ENCODE measurements at places on chromosomes 3 and 15.

- DNase-seq, result no peak
Measured at GRCh38 chr3:12462159-12462947, 21.9 kb upstream of the TSEN2 start.

- DNase-seq, result no peak
Measured at GRCh38 chr15:74889390-74889882, 406 bp upstream of the MPI start.

DNA sequence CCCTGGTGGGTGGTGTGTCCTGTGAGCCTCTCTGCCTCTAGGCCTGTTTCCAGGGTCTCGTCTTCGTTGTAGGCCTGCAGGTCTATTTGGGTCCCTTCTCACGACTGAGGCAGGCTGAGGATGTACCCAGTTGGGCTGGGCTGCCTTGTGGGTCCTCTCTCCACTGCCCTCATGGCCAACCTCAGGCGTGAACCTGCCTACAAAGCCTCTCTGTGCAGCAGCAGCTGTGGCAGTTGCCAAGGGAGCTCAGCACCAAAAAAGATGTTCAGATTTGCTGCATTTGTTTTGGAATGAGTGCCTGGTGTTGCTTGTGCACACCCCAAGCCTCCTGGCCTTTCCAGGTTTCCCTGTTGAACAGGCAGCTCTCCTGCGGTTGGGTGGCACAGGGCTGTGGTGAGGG, 13.4 kb downstream of the KLF13 start:
- no peak for DNase-seq

- no peak for DNase-seq
Measured at GRCh38 chr3:146537603-146538002, 6.8 kb downstream of the PLSCR1 start.

- no peak for DNase-seq
Measured at GRCh38 chr3:123352134-123352554, 96.7 kb downstream of the ADCY5 start.

GRCh38 chr3:40985195-40985594, 214.1 kb upstream of the CTNNB1 start:
- DNase-seq, result no peak

DNA sequence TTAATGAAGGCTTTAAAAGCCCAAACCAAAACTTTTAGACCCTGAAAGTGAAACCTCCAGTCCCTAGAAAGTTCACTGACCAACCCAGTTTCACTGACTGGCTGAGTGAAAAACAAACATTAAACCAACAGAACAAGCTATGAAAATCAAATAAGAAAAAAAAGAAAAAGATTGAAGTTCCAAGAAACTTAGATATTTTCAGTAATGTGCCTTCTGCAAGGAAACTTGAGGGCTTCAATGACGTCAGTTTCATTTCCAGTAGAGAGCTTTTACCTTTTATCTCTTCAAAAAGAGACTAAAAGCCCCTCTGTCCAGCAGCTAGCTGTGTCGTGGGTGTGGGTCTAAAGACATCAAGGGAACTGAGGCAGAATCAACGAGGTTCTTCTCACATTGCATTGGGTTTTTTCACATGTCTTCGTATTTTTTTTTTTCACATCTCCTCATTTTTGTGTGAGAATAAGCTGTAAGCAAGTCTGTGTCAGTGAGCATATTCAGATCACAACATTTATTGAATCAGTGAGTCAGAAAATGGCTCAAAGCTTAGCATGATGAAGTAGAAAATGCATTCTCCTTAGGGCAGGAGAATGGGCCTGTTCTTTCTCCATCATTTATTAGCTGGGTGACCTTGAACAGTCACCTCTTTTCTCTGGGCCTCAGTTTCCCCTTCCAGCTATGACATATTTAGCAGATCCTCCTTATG, 54.8 kb upstream of the BCL6 start:
- DNase-seq, result no peak

- no peak for DNase-seq
Measured at GRCh38 chr3:184788751-184789150, 23.2 kb upstream of the VPS8 start.

- DNase-seq, result no peak
Measured at GRCh38 chr3:5563537-5564277, 376.2 kb downstream of the EDEM1 start.

DNA sequence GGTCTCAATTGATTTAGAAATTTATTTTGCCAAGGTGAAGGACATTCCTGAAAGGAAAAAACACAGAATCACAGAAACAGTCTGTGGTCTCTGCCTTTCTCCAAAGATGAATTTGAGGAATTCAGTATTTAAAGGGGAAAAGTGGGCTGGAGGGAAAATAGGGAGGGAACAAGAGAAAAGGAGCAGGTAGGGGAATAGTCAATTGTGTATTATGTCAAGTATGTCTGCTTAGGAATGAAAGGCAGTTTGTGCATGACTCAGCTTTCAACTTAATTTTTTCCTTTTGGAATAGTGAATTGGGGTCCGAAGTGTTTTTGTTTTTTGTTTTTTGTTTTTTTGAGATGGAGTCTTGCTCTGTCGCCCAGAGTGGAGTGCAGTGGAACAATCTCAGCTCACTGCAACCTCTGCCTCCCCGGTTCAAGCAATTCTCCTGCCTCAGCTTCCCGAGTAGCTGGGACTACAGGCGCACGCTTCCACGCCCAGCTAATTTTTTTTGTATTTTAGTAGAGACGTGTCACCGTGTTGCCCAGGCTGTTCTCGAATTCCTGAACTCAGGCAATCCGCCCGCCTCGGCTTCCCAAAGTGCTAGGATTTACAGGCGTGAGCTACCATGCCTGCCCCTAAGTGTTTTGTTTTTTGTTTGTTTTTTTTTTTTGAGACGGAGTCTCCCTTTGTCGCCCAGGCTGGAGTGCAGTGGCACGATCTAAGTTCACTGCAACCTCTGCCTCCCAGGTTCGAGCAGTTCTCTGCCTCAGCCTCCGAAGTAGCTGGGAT, 74.1 kb upstream of the MAP4 start:
- DNase-seq, result no peak

- DNase-seq, result no peak
Measured at GRCh38 chr3:42403737-42404136, 6.7 kb downstream of the LYZL4 start.

DNA sequence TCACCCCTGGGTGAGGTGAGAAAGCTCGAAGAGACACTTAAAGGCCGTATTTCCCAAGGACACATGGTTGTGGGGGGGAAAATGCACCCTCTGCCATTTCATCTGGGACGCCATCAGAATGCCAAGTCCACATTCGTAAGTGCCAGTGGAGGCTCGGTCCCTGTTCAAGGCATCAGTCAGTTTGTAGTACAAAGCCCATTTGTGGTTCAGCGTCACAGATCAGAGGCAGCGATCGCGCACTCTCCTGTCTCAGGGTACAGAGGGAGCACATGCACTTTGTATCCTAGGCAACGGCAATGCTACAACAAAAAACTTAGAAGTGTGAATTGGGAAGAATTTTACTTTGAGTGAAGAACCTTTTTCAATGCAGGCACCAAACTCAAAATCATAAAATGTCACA, 27.2 kb downstream of the SEMA6D start:
- DNase-seq, result no peak

GRCh38 chr3:102664126-102664525, 229.3 kb downstream of the ZPLD1 start:
- DNase-seq, result no peak

GRCh38 chr3:18223571-18223970, 201.6 kb downstream of the SATB1 start:
- no peak for DNase-seq

DNA sequence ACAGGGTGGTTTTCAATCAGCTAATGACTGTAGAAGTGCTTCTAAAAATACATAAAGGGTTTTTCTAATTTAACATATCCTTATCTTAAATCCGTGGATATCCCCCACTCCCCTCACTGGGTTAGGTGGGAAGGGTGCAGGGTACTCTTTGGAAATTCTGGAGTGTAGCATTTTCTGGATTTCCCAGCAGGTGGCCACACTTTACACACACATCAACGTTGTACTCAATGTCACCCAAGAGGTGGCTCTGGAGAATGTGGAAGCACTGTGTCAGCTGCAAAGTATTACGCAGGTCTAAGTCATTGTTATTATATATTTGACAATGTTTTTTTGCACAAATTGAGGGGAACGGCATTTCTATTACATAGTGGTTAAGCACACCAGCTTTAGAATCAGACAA, 168.8 kb downstream of the CHDH start:
- no peak for DNase-seq

- DNase-seq, result no peak
Measured at GRCh38 chr3:126338790-126339288, 18.4 kb downstream of the KLF15 start.

GRCh38 chr3:53287131-53287629, 31.4 kb upstream of the TKT start:
- DNase-seq, result no peak

GRCh38 chr3:100637197-100637631, 27.8 kb downstream of the ADGRG7 start:
- DNase-seq, result no peak

DNA sequence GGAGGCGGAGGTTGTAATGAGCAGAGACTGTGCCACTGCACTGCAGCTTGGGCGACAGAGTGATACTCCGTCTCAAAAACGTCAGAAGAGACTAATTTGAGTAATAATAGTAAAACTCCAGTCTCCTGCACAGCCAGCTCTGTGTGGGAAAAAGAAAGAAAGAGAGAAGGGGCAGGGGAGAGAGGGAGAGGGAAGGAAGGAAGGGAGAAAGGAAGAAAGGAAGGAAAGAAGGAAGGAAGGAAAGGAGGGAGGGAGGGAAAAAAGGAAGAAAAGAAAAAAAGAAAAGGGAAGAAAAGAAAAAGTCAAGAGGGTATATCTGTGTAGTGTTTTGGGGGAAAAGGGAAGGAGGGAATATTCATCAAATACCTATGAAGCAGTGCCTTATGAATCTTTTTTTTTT, 23.1 kb upstream of the PDIA3 start:
- DNase-seq, result no peak

DNA sequence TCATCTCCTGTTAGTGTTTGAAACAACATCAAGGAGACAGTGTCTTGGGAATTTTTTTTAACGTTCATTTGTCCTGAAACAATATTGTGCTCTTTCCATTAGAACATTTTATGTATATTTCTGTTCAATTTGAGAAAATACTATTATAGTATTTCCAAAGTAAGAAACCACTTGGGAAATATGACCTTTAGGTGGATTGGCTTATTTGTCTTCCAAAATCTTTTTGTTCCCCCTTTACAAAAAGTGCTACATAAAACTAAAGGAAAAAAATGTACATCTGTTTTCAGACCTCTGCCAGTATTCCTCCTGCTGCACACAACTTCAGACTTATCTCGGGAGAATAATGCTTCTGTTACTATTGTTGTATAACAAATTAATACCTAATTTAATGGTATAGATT, 165.9 kb upstream of the AGTR1 start:
- no peak for DNase-seq

DNA sequence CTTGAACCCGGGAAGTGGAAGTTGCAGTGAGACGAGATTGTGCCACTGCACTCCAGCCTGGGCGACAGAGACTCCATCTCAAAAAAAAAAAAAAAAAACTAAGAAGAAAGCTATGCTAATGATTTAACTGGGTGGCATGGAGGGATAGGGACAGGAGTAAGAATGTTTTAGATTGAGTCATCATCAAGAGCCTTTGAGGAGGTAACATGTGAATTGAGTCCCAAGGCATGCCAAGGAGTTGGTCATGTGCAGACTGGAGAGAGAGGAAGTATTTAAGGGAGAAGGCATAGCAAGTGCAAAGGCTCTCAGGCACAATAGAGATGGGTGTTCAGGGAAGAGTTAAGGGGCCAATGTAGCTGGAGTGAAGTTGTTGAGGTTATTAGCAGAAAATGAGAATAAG, 9.1 kb downstream of the BNC1 start:
- no peak for DNase-seq

GRCh38 chr3:53157974-53158580, 2.9 kb upstream of the PRKCD start:
- DNase-seq, result no peak

GRCh38 chr3:47010111-47010712, 30.7 kb downstream of the NBEAL2 start:
- DNase-seq, result no peak
